ENCODE measurements at places on chromosomes 7 and 10.

DNA sequence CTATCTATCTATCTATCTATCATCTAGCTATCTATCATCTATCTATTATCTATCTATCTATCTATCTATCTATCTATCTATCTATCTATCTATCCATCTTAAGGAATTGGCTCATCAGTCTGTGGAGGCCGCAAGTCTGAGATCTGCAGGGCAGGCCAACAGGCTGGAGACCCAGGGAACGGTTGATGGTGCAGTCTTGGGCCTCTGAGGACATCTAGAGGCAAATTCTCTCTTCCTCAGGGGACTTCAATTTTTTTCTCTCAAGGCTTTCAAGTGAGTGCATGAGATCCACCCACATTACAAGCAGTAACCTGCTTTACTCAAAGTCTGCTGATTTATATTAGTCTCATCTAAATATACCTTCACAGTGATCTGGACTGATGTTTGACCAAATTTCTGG lies 197.0 kb downstream of the GLRX3 start:
- H3K4me3 ChIP-seq, result no peak overlapping the region
- no peak overlapping the region for H3K27ac ChIP-seq
- no peaks in the 10 kb centered on the region for H3K4me1 ChIP-seq
- DNase-seq, result no peak
- H3K36me3 ChIP-seq, result no peaks in the 10 kb centered on the region

DNA sequence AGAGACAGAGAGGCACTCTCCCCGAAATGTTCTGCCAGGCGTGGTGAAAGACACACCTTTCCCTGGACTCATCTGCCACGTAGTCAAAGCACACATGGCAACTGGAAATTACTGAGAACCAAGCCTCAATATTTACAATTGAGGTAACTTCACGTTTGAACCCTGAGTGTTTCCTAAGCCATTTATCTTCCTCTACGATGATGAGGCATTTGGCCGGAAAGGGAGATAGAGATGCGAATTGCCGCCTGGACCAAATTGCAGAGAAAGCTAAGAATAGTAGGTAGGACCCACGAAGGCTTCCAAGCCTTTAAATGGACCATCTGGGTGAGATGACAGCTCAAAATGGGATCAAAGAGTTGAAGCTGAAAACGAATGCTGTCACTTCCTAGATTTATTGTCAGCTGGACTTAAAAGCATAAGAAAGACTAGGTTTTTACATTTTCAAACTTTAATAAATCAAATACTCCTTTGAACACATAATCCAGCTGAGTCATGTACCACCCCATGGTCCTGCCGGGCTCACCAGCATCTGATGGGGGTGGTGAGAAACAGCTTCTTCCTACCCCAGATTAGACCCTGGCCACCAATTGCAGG lies 135.6 kb upstream of the LYZL2 start:
- no peak overlapping the region for H3K4me3 ChIP-seq
- no peak overlapping the region for H3K27ac ChIP-seq
- H3K27me3 ChIP-seq, result no peaks in the 10 kb centered on the region
- no peaks in the 10 kb centered on the region for H3K4me1 ChIP-seq
- H3K36me3 ChIP-seq, result no peaks in the 10 kb centered on the region

DNA sequence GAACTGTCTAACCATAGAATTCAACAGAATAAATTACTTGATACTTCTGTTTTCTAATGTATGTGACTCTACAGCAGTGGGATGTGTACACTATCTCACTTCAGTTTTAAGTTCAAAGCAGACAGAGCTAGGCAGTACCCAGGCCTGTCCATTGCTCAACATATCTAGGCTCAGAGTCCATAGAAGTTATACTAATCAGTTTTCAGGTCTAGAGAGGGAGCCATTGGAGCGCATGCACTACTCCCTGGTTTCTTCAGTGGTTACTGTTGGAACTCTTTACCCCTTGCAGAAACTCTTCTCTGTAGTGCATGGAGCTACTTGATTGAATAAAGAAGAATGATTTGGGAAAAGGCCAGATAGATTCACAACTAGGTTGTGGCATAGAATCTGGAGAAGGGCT lies 4.4 kb downstream of the CD36 start:
- H3K27me3 ChIP-seq, result no peaks in the 10 kb centered on the region
- H3K27ac ChIP-seq, result peak overlapping the region; percentile 5
- H3K4me1 ChIP-seq, result no peaks in the 10 kb centered on the region

DNA sequence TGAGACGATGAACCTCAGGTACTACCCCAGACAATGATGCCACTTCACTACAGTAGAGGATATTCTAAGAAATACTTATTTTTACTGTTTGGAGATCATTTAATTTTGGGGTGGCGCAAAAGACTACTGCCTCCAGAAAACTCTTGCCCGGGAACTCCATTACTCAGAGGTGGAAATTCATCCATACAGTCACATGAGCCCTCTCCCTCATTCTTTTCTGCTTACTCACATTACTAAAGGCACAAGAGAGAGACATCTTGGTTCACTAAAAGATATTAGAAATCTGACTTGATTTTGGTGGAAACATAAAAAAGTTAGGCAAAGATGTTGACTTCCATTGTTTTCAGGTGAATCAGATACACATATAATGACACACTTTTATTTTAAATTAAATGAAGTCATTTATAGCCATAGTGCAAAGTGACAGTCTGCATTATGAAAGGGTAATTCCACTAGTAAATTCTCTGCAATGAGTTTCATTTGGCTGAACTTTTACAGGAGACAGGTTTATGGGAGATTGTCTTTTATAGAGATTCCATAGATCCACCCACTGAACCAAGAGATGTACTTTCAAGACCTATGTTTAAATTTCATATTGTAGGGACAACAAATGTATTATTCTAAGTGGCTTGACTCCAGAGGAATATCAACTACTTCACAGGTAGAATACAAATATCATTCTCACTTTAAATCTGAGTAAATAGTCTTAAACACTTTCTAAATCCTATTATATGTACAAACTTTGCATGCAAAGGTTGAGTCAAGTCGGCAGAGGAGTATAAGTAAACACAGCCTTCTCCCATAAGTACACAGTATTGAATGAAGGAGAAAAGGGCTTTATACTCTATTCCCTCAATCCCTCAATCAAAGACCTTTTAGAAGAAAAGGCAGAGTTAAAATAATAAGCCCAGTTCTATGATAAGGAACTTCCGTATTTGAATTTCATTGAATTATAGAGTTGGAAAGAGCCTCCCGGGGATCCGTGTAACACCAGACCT lies 18.8 kb downstream of the NEBL start:
- no peaks in the 10 kb centered on the region for H3K4me1 ChIP-seq
- no peak overlapping the region for H3K27ac ChIP-seq
- no peak overlapping the region for H3K4me3 ChIP-seq
- no peaks in the 10 kb centered on the region for H3K27me3 ChIP-seq

DNA sequence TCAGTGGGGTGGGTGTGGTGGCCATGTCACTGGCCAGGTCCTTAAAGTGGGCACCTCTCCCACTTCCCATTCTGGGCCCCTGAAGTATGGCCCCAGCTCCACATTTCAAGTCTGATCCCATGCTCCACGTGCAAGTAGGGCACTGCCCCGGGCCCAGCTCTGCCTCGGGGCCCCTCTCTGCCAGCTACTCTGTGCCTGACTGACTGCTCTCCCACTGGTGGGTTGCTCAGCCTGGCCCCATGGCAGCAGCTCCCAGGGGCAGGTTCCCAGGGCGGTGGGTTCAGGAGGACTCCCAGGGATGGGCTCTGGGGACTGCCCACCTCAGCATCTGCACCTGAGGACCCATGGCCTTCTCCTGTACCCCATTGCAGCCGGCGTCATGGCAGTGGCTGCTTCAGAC lies 110.2 kb upstream of the FAM180A start:
- no peak for DNase-seq
- no peaks in the 10 kb centered on the region for H3K36me3 ChIP-seq
- no peaks in the 10 kb centered on the region for H3K4me1 ChIP-seq
- H3K27me3 ChIP-seq, result no peaks in the 10 kb centered on the region

DNA sequence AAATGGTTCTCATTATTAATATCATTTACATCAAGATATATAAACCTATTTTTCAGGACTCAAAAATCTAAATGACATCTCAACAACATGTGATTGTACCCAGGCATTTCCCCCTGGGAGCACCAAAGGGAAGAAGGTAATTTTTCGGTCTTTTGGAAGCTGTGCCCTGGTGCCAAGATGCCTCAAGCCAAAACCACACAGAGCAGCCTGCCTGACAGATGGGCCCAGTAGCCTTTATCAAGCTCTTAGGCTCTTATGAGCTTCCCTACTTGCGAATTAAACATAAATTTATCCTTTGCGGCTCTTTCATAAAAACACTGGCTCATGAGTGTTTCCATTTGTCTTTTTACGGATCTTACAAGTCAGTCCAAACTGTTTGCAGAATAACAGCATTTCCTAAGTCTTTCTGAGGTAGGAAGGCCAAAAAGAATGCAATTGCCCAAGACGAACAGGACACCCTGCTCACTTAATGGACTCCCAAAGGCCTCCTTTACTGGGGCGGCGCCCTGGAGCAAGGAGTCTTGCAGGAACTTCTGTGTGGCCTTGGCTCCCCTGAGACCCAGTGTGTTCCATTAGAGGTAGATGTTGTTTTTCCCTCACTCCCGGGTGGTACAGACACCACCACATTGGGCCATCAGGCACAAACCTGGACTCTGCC lies 4.1 kb upstream of the RASSF4 start:
- no peak overlapping the region for H3K27ac ChIP-seq
- DNase-seq, result no peak
- no peaks in the 10 kb centered on the region for H3K4me1 ChIP-seq
- no peaks in the 10 kb centered on the region for H3K27me3 ChIP-seq
- no peaks in the 10 kb centered on the region for H3K36me3 ChIP-seq

All from Peyer's patch (tissue), 4 donors.